SK-MEL-5 (cell line): ENCODE measurements at places on chromosomes 6 and 20. TPM values are rescaled to one million over a fixed set of nuclear protein-coding genes. Genes with fewer than 3 reads are reported as not detected.

GRIK2 gene
- total RNA-seq: 8.5 and 9.3 TPM in 2 replicates

DZANK1 gene
- total RNA-seq: 2.7 and 4.6 TPM in 2 replicates

SRMS gene
- not detected in 2 replicates for total RNA-seq

EYA2 gene
- not detected in 2 replicates for total RNA-seq

FAXC gene
- 26.0 and 27.7 TPM in 2 replicates for total RNA-seq

TP53TG5 gene
- total RNA-seq: not detected in 2 replicates

WFDC5 gene
- total RNA-seq: not detected in 2 replicates

C6orf15 gene
- total RNA-seq: not detected in 2 replicates

SLC24A3 gene
- not detected in 2 replicates for total RNA-seq
